ENCODE measurements at places on chromosomes 6 and 20. TPM values are rescaled to one million over a fixed set of nuclear protein-coding genes. Genes with fewer than 3 reads are reported as not detected.

ZHX3 gene
- total RNA-seq = 30.3 TPM

MEI4 gene
- not detected for total RNA-seq

DNA sequence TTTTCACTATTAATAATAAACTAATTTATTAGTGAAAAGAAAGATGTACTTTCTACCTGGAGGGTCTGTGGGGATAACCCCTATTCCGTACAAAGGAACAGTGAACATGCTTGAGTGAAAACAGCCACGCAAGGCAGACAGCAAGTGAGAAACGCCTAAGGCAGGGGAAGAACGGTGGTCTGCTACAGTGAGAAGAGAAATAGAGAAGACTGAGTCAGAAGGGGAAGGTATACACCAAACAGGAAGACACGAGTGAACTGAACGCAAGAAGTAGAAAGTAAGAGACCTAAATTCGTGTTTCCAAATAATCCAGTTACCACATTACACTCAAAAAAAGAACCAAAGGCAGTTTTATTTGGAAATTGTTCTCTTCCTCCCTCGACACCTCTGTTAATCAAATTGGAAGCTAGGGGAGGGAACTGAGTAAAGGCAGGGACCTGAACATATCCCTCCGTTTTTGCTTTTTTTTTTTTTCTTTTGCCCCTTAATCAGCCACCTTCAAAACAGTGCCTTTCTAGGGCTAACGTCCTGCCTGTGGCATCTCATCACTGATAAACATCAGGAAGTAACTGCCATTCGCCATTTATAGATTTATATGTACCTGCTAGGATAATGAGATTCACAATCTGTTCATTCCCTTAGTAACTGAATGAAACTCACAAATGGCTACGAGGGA, 48.9 kb downstream of the ATXN1 start:
- no peaks in the 10 kb centered on the region for H3K27me3 ChIP-seq
- H3K27ac ChIP-seq = peak overlapping the region; percentile 88
- no peak for DNase-seq
- peaks cover 6% of the 10 kb centered on the region for H3K36me3 ChIP-seq
- peaks cover 21% of the 10 kb centered on the region for H3K4me1 ChIP-seq
- no peak overlapping the region for H3K4me3 ChIP-seq

DNA sequence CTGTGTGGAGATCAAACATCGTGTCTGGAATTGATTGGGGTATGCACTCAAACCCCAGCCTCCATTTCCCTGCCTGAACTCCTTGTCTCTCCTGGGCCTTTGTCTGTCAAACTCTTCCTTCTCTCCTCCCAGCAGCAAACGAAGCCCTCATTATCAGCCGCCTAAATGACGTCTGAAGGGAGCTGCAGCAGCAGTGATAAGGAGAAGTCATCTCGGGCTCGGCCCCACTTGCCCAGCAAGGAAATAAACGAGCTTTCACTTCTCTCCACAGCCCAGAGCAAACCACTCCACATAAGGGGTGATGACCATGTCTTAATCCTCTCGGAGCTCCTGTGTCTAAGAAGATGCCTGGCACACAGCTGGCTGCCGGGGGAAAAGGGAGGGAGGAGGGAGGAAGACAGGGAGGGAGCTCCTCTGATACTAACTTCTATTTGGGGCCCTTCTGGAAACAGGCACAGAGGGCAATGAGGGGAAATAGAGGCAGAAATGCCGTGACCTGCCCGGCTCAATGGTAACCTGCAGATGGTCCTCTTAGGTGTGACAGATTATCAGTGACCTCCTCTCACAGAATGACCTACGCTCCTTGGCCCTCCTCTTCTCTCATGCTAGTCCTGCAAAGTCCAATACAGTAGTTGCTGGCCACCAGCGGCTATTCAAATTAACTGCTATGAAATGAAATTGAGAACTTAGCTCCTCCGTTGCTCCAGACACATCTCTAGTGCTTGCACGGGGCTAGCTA, 100.4 kb downstream of the PXDC1 start:
- H3K27ac ChIP-seq = no peak overlapping the region
- H3K36me3 ChIP-seq = no peaks in the 10 kb centered on the region
- no peaks in the 10 kb centered on the region for H3K4me1 ChIP-seq
- H3K27me3 ChIP-seq = no peaks in the 10 kb centered on the region
- DNase-seq = no peak

DNA sequence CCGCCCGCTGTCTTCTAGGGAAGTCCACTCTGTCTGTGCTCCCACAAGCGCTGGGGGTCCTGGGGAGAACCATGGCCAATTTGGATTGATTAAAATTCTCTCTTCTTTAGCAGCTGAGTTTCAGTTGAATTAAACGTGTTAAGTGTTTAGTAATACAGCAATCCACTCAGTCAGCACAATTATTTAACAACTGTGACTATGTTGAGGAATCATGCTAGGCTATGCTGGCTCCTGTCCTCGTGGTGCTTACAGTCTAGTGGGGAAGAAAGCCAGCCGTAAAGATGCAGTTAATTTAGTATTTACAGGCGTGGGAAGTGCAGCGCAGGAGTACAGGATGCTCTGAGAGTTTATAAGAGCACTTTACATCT, 88.9 kb upstream of the FOXP4 start:
- H3K4me1 ChIP-seq = no peaks in the 10 kb centered on the region
- H3K36me3 ChIP-seq = no peaks in the 10 kb centered on the region
- no peak overlapping the region for H3K27ac ChIP-seq
- no peak overlapping the region for H3K4me3 ChIP-seq

Measured in esophagus squamous epithelium (tissue), 5 donors.